ENCODE measurements at places on chromosomes 3 and 15. TPM values are rescaled to one million over a fixed set of nuclear protein-coding genes. Genes with fewer than 3 reads are reported as not detected.

The FANCD2OS gene
- total RNA-seq: not detected

The EEF1AKMT4 gene
- 6.2 TPM for total RNA-seq

DNA sequence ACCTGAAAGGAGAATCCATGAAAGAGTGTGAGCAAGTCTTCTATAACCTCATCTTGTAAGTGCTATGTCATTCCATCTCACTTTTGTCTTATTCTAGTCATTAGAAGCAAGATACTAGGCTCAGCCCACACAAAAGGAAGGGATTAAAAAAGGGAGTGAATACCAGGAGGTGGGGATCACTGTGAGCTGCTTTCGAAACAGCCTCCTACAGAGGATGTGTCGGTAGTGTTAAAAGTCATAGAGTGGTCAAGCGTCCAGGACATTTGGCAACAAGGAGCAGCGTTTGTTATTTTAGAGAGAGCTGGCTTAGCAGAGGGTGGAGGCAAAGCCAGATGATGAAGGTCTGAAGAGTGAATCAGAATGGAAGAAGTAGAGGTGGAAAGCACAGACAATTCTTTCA is 11.7 kb upstream of the ZNF148 start:
- no peak for DNase-seq

- no peak for DNase-seq
Observed at GRCh38 chr3:197541756-197542539, 13.8 kb downstream of the BDH1 start.

GRCh38 chr3:129972301-129972700 is 2.2 kb upstream of the TRH start:
- no peak for DNase-seq

GRCh38 chr3:161274691-161275298 is 53.7 kb downstream of the NMD3 start:
- no peak for DNase-seq

DNA sequence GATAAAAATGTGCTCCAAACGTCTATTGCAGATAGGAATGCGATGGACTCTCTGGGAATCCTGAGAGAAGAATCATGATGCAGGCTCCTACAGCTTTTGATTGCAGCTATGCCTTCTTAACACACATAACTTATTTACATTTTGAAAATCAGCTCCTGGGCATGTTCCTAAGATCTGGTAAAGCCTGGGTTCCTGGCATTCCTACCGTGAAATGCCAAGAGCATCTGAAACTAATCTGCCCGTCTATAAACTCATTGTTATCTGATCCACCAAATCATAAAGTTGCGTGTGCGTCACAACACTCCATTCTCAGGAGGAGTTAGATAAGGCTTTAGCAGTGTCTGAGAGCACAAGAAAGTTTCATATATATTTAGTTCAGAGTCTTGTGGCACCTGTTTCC is 79.0 kb upstream of the VGLL3 start:
- no peak for DNase-seq

The SCN11A gene
- total RNA-seq: not detected

The SAMMSON gene
- not detected for total RNA-seq

The ZNF660 gene
- 2.5 TPM for total RNA-seq

The A4GNT gene
- total RNA-seq: not detected

The TNIK gene
- total RNA-seq: 3.1 TPM

The KPNA1 gene
- 14.8 TPM for total RNA-seq

DNA sequence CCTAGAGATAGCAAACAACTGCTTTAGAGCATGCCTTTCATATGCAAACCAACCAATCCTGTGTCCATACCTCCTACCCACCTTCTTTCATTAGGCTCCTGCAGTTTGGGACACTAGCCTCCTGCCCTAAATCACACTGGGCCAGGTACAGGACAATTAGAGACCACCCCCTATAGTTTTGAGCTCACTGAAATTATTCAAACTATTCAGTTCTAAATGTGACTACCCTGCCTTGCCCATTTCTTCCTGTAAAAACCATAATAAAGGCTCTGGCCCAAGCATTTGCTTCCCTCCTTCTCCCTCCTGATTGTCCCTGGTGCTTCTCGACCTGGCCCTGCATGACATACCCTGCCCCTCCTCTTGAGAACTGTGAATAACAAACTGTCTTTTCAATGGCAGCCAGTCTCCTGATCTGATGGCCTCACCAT is 31.4 kb upstream of the LRIG1 start:
- DNase-seq: no peak

The BCHE gene
- total RNA-seq: 1.1 TPM

GRCh38 chr15:51053571-51053970 is 41.1 kb downstream of the TNFAIP8L3 start:
- no peak for DNase-seq

DNA sequence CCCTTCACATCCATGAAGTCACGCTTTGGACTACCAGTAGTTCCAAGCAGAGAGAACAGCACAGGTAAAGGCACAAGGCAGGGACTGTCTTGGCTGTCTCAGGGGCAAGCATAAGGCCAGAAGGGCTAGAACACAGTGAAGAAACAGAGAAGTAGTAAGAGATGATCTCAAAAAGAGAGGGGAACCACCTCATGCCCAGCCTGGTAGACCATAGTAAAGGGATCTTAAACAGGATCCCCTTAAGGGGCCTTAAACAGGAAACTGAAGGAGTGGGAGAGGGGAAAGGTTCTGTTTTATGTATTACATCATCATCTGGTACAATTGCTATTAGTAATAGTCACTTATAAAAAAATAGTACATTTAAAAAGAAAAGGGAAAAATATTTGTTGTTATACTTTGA is 25.8 kb downstream of the P2RY1 start:
- DNase-seq: no peak

GRCh38 chr3:67106874-67107273 is 108.8 kb downstream of the KBTBD8 start:
- no peak for DNase-seq

The EFCC1 gene
- not detected for total RNA-seq

The SLC24A1 gene
- 8.9 TPM for total RNA-seq

The TMEM158 gene
- total RNA-seq: 5.0 TPM

GRCh38 chr3:49775538-49775937 is 10.8 kb downstream of the IP6K1 start:
- no peak for DNase-seq

All from epithelial cell of proximal tubule (primary cell).